ENCODE measurements at places on chromosomes 3 and 15.

- DNase-seq, result no peak
Observed at GRCh38 chr15:92421976-92422375, 28.3 kb downstream of the ST8SIA2 start.

DNA sequence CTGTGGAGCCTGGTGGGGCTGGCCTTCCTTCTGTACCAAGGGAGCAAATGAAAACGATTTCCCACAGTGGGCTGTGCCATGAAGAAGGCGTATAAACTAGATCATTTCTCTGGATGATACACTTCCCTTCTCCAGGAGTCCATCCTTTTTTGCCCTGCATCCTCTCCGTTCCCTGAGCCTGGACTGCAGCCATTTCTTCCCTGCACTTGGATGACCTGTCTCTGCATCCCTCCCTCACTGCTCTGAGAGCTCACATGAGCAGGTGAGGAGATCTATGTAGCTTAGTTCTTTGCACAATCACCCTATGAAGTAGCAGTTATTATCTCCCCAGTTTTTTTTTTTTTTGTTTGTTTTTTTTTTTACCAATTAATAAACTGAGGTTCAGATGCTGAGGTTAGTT is 46.7 kb downstream of the IQSEC1 start:
- DNase-seq, result no peak

DNA sequence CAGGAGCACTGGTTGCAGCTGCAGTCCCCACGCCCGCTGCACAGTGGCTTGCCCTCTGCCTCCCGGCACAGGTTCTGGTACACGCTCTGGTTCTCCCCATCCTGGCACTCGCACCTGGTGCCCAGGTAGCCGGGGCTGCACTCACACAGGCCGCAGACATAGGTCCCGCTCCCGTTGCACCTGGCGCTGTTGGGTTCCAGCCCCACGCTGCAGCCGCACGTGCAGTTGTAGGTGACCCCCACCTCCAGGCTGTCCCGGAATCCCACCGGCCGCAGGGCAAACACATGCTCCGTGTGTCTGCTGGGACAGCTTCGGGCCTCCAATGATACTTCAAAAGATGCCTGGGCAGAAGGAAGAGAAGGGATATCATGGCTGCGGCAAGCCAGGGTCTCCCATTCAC is 66.2 kb downstream of the UMPS start:
- DNase-seq, result no peak

- no peak for DNase-seq
Observed at GRCh38 chr3:58191361-58191991, 19.3 kb downstream of the DNASE1L3 start.

DNA sequence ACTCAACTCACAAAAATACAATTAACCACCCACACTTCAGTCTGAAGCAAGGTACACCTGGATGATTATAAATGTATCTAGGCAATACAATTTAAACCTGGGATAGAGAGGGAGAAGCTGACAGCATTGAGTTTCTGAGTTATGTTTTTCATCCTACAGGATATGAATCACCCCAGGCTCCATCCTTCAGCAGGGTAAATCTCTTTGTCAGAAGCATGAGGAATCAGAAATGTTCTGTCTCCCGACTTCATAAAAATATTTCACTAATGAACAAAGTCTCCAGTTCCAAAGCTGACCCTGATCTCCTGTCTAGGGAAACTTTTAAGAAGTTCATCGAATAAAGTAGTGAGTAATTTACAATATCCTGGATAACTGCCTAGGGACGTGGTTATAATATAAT is 25.5 kb upstream of the FRMD4B start:
- no peak for DNase-seq

DNA sequence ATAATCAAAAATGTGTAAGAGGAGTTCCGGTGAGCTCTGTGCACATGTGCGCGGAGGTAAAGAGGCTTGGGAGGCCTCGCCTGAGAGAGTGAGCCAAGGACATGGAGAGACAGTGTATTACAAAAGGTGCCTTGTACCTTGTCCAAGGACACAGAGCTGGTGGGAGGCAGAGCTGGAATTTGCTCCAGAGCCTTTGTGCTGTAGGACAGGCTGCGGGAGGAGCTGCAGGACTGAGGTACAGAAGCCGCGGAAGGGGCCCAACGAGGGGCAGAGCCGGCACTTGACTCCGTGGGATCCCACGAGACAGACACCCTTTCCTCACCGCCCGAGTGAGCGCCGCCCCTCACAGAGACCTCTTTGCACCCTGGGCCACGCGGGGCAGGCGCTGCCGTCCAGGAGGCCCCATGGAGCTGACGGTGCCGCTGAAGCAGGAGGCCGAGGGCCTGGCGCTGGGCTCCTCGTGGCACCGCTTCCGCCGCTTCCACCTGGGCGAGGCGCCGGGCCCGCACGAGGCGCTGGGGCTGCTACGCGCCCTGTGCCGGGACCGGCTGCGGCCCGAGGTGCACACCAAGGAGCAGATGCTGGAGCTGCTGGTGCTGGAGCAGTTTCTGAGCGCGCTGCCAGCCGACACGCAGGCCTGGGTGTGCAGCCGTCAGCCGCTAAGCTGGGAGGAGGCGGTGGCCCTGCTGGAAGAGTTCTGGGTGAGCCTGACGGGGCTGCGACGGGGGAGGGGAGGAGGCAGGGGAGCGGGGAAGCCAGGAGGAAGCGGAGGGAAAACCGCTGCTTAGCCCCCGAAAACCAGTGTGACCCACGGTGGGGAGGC is 68.7 kb downstream of the SLTM start:
- DNase-seq, result peak; percentile 26

- DNase-seq, result no peak
Observed at GRCh38 chr3:37707428-37708372, 154.0 kb upstream of the CTDSPL start.

DNA sequence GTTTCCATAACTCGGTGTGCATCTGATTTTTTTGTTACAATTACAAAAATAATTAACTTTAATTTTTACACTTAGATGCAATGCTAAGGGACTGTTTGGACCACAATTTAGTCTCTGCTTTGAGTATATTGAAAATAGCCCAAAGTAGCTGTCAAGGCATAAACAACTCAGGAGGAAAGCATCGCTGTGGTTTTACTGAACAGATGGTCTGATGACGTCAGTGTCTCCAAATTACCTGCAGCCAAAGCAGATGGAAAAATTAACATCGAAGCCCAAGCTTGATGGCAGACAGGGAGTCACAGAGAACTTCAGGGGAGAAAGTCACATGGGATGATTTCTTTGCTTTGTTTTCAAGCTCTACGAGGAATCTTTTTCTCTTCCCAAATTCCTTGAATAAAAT is 83.1 kb upstream of the PLCL2 start:
- DNase-seq, result no peak

GRCh38 chr3:149377408-149378364 is at the start of gene TM4SF1:
Gene TM4SF1, minus strand, starts transcription at chr3:149377649. Its CDS starts 102 bp downstream, at chr3:149377547.
- peak; percentile 61 for DNase-seq

DNA sequence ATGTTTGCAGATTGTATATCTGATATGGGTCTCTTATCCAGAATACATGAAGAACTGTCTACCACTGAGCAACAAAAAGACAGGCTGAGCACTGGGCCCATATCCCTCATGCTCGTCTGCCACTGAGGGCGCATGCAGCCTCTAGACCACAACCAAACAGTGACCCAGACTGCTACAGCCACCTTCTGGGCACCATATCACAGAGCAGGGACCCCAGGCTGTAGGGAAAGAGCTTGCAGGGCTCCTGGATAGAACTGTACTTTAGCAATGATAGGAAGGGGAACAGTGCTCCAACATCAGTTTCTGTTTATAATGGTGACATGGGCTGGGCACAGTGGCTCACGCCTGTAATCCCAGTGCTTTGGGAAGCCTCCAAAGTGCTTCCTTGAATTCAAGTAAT is 40.2 kb upstream of the TMEM87A start:
- no peak for DNase-seq

- DNase-seq, result no peak
Observed at GRCh38 chr3:149828390-149828789, 15.4 kb downstream of the RNF13 start.

- DNase-seq, result no peak
Observed at GRCh38 chr3:159629329-159630084, 359.1 kb upstream of the IL12A start.

GRCh38 chr3:137106612-137107240 is 148.9 kb downstream of the IL20RB start:
- DNase-seq, result no peak

GRCh38 chr3:195591852-195592251 is 8.1 kb upstream of the APOD start:
- no peak for DNase-seq

- DNase-seq, result peak; percentile 70
Observed at GRCh38 chr3:13371100-13372075, 48.7 kb downstream of the NUP210 start.

DNA sequence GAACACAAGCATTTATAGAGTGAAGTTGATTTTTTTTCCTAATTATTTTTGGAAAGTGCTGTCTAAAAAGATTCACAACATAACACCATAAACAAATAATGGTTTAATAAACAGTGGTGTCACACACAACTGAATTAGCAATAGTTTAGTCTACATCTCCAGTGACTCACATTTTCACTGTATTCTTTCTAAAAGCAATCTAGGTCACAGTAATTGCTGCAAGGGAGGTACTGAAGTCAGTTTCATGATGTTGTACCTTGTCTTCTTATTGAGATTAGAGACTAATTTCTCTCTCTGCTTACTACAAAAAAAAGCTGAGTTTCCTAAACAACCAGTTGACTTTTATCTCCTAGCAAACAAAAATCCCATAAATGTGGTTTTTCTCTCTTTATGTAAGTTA is 29.6 kb downstream of the PLSCR4 start:
- no peak for DNase-seq

GRCh38 chr3:78734048-78734637 is 1033.7 kb downstream of the ROBO1 start:
- DNase-seq, result no peak

GRCh38 chr3:127951276-127951675 is 36.2 kb downstream of the KBTBD12 start:
- DNase-seq, result no peak

DNA sequence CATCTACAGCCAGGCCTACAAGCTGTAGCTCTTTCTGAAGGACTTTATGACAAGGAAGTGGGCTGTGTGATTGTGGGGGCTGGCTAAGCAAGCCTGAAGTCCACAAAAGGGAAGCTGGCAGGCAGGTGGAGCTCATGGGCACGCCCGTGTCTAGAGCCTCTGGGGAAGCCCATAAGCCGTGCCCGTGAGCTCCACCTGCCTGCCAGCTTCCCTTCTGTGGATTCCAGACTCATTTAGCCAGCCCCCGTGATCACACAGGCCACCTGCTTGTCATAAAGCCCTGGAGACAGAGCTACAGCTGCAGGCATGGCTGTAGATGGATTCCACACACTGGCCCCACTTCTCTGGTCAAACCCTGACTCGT is 15.2 kb downstream of the EFCC1 start:
- no peak for DNase-seq

GRCh38 chr3:19250959-19251610 is 102.8 kb downstream of the KCNH8 start:
- DNase-seq, result no peak

DNA sequence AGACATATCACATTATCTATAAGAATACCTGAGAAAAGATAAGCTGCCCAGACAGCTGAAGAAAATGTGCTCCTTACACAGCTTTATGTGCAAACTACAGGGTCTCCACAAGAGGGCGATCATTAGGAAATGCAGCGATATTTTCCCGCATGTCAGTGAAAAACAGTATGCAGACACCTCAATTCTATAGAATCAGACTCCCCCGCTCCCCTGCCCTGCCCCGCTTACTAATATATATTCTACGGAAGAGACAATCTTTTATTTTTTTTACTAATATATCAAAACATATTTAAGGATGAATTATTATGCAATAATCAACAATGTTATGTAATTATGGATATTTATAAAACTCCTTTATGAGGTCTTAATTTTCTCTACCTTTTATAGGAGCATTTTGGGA is 681.3 kb downstream of the ROBO1 start:
- peak; percentile 58 for DNase-seq

DNA sequence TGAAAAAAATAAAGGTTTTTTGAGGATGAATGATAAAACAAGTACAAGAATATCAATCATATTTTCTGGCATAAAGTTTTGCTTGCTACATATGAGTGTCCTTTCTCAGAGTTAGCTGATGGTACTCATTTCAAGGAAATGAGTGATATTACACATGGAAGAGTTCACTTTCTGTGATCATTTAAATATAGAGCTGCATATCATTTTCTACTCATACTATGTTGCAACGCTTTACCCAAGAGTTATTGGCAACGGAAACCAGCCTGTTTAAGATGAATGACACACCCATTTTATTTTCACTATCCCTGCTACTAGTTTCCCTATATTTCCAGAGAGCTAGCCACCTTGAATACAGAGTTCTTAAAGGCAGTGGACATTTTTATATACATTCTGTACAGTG is 35.4 kb upstream of the RBMS3 start:
- DNase-seq, result no peak

- DNase-seq, result no peak
Observed at GRCh38 chr3:195854628-195855294, 43.0 kb upstream of the MUC4 start.

DNA sequence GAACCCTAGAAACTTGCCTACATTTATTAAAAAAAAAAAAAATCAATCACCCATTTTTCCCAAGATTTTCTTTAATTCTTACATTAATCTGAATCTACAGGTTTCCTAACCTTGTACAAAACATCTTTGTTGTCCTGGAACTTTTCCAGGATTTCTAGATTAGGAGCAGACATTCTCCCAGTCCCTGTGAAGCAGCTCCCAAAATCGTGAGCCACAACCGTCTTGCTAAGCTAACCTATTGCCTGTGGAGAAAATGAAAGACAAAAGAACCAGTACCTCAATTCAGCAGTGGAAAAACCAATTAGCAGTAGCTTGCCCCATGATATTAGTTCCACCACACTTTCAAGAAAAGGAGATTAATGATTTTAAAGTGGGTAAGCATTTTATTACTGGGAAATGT is 522.1 kb downstream of the UNC13C start:
- no peak for DNase-seq

GRCh38 chr3:79245284-79246138 is 522.3 kb downstream of the ROBO1 start:
- no peak for DNase-seq

DNA sequence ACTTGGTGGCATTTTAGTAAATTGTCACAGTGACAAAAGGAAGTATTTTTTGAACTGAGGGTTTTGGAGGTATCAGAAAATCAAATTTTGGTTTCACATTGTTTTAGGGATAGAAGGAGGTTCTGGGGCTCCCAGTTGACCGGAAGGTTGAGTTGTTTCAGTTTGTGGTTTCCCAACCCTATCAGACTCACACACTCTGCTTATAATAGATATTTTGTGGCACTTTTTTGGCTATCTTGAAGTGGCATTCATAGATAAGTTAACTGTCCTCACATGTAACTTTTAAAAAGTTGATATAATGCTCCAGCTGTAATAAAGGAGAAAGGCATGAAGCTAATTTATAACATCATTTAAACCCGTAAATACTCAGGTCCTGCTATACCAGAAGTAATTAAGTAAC is 12.8 kb downstream of the ARMC8 start:
- DNase-seq, result no peak

- no peak for DNase-seq
Observed at GRCh38 chr15:87293031-87293430, 963.5 kb downstream of the NTRK3 start.

Measured in left lung (tissue), 14 donors.